ENCODE measurements at places on chromosomes 1 and 21.
A peak's percentile ranks its signal among the peaks of the same experiment; 100 is the strongest.

DNA sequence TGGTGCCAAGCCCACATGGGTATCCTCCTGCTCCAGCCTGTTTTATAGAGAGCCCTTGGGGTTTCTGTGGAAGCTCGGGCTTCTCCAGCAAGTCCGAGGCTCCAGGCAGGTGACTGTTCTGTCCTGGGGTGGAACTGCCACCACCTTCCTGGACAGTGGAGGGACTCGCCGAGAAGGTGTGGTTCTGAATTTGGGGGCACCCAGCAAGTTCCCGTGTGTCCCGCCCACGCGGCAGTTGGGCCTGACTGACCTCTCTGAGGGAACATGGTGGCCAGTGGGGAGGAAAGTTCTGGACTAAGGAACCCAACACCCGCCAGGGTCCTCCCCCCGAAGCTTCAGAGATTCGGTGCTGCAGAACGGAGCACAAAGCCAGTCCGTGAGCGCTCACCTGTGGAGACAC is 158.1 kb upstream of the C1orf174 start:
- DNase-seq = no peak

- DNase-seq = no peak
Observed at GRCh38 chr1:244151537-244151936, 100.5 kb downstream of the ZBTB18 start.

DNA sequence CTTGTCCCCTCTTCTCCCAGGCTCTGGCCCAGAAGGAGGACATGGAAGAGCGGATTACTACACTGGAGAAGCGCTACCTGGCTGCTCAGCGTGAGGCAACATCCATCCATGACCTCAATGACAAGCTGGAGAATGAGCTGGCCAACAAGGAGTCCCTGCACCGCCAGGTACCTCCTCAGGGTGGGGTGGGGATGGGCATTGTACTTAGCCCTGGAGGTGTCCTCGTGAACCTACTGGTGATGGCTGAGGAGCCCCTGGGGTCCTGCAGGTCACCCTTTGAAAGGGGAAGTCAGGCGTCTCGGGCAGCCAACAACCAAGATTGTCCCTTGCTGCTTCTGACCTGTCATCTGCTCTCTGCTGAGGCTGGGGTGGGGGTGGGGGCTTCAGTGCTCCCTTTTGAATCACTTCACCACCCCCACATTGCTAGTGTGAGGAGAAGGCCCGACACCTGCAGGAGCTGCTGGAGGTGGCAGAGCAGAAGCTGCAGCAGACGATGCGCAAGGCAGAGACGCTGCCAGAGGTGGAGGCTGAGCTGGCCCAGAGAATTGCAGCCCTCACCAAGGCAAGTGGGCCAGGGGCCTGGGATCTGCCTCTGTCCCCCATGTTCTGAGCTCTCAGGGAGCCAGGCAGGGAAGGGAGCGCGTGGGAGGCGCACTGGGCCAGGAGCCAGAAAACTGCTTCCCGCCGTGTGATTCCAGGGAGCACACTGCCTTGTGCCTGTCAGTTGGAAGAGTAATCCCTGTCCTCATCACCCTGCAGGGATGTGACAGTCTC is 19.7 kb downstream of the PPFIA4 start:
- no peak for DNase-seq

GRCh38 chr1:103108376-103109150 is at the start of gene COL11A1:
Gene COL11A1, minus strand, starts transcription at chr1:103108522. Its CDS starts 344 bp downstream, at chr1:103108178.
- peak; percentile 89 for DNase-seq

DNA sequence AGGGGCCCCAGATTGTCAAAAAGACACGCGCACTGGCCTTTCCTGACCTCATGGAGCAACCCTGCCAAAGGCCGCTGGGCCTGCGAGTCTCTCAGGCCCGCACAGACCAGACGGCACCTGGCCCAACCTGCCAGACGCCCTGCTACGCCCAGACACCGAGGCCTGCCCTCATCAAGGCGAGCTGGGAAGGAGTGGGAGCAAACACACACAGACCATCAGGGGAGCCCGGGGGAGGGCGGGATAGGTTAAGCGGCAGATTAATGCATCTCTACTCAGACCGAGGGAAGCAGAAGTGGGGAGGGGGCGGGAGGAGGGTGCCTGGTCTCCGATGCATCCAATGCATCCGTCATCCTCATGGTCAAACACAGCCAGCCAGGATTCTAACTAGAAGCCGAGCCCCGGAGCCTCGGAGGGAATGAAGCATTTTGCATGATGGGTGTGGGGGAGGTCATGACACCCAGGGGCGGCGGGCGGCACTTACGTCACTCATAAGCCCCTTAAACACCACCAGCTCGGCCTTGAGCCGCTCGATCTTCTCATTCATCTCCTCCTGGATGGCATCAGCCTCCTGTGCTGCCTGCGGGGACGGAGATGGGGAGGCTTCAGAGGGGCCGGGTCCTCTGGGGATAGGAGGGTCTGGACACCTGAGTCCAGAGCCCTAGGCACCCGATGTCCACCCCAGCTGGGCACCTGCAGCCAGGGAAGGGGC is 17.0 kb upstream of the ALDH4A1 start:
- no peak for DNase-seq

All from NCI-H526 (cell line).